ENCODE measurements at places on chromosomes 4 and X.

- no peak for DNase-seq
These were observed 363.4 kb downstream of the TMA16 start for GRCh38 chr4:163857903-163858302.

GRCh38 chr4:99806545-99806944 is 10.1 kb upstream of the DAPP1 start:
- DNase-seq = no peak

DNA sequence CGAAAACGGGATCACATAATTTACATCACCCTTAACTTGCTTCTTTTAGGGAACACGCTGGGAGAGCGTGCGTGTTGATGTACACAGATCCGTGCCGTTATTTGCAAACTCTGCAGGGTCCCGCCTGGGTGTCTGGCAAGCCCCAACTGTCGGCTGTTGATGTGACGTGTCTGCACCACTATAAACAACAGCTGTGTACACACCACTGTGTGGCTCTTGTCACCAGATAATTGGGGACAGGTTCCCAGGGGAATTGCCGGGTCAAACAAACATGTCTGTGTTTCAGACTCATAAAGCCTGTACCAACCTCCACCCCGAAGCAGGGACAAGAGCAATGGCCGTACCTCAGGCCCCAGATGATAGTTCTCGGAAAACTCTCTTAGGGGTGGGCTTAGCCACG is 105.0 kb upstream of the AFAP1 start:
- no peak for DNase-seq

DNA sequence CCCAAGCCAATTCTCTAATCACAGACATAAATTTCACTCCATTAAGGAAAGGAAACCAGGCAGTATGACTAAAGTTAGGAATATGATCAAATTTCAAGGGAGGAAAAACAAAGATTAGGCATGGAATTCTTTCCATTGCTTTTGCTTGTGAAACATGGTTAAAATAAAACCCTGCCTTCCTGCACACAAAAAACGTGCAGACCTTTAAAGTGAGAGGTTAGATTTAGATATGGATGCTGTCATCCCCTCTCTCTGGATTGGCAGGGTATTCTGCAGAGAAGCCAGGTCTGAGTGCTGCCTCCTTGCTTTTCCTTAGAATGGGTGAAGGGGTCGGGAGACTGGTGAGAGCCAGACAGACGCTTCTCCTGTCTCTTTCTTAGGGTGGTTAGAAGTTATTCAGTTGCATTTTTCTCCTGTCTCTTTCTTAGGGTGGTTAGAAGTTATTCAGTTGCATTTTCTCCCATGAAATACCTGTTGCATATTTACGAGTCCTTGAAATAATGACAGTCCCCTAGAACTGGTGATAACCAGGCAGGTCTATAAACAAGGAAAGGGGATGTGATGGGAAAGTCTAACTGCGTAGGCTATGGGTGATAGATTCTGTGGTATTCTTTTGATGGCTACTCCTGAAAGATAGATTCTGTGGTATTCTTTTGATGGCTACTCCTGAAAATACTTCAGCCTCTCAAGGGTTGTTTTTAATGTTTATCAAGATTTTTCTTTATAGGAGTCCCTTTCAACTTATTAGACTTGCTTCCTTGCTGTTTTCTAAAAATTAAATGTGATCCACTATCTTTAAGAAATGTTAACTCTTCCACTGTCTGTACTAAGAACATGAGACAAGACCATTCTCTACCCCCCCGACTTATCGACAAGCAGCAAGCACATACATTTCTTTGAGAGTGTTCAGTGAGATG is 163.6 kb downstream of the SPRY1 start:
- no peak for DNase-seq

DNA sequence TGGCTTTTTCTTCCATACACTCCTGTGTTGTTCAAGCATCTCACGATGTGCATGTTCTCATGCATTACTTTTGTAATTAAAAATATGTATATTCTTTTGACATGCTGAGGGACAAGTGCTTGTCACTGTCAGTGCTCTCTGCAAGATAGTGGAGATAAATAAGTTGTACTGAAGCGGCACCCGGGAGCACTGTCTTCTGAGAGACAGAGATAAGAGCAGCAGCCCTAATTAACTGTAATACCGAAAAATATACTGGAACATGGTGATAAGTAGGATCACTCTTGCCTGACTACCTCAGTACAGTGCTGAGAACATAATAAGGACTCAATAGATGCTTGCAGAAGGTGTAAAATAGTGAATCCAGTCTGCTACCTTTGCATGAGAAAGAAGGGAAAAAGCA is 9.4 kb upstream of the GPR173 start:
- no peak for DNase-seq

All from hindlimb muscle (tissue), 1 donor.